ENCODE measurements at places on chromosomes 4 and X.
A peak's percentile ranks its signal among the peaks of the same experiment; 100 is the strongest.

DNA sequence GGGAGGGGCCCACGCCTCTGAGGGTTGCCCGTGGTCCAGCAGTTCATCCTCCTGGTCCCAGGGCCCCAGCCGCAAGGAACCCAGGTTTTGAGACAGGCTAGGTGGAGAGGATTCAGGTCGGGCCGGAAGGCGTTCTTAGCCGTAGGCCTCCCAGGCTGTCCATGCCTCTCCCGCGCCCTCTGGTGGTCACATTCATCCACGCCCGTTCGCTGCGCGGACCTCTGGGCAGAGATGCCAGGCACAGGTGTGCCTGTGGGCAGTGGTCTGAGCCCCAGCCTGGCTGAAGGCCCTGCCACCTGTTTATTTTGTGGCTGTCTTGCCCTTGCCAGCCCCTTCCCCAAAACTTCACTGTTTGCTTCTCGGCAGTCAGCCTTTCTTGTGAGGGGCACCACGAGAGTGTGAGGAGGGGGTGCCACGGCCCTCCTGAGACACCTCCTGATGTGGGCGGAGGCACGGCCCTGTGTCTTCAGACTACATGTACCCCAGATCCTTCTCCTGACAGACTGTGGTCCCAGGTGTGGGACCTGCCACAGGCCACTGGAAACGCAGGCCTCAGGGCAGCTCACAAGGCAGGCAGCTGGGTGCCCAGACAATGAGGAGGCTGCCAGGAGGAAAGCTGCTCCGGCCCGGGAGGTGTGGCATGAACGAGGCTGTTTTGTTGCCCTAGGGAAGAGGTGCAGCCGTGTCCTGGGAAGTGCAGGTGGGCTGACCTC lies 5.0 kb downstream of the UVSSA start:
- peak; percentile 86 for DNase-seq

- peak; percentile 22 for DNase-seq
Observed at GRCh38 chr4:184362396-184362795, 112.0 kb downstream of the IRF2 start.

GRCh38 chrX:38052096-38052495 lies 45.7 kb downstream of the SYTL5 start:
- DNase-seq: peak; percentile 5

DNA sequence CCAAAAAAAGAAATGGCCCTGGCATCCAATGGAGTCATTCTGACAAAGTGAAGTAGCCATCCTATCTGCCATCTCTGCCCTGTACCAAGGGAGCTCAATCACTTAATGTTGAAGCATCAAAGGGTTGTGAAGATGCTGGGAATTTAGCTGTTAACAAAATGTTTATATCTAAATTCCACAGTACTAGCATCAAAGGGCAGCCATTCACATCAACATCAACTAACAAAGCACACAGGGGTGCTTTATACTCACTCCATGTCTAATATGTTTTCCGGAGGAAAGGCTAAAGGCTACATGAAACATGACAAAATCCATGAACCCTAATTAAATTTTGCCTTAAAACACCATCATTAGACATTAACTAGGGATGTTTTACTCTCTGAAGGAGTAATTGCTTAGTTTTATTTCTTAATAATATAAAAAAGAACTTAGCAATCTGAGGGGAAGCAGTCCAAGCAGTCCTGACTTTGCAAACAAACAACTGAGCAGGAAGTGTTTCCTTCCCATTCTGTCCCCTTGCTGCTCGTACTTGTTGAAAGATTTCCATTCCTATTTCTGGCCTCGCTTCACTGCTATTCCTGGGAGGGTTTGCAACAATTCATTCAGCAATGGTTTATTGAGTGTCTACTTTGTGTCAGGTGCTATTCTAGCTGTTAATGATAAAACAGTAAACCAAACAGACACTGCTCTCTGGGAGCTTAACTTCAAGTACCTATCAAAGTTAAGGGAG lies 208.6 kb upstream of the SLC7A11 start:
- DNase-seq: no peak

DNA sequence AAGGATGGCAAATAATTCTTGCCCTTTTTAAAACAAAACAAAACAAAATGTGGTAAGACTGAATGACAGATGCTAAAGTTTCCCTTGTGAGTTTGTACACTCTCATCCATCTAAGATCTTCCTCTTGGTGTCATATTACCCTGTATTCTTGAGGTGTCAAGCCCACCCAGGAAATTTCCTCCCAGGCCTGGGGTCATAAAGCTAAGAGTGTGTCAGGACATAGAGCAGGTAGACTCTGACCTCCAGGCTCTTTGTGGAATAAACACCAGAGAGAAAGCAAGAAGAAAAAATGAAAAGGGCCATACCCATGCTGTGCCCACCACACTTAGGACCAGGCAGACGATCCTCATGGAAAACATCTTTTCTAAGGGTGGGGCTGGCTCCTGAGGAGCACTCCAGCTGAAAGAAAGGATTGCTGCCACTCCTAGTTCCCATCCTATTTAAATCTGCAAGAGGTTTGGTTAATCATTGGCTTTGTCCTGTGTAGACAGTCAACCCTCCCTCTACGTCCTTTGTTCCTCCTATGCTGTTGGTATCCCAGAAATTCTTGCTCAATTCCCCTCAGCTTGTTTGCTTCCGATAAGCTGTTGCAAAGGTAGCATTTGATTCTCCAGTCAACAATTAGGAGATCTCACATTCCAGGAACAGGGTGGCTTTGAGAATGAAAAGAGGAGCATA lies at the start of gene FGA:
Gene FGA, minus strand, starts transcription at position 414 of the 678 bp plus-strand sequence. Its CDS starts 55 bp downstream, at position 359.
- DNase-seq: no peak

GRCh38 chrX:112011376-112011775 lies 71.2 kb downstream of the TRPC5 start:
- no peak for DNase-seq

DNA sequence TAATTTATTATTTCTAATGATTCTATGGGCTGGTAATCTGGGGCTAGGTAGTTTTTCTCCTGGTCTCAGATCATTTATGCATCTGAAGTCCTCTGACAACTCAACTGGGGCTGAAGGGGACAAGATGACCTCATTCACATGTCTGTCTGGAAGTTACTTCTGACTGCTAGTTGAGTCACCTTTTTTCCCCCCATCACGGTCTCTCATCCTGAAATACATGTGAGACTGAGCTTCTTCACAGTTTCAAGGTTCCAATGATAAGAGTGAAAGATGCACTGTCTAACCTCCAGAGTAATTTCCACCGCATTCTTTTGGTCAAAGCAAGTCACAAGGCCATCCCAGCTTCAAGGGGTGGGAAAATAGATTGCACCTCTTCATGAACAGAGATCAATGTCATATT lies 356.7 kb upstream of the RPS6KA3 start:
- no peak for DNase-seq

DNA sequence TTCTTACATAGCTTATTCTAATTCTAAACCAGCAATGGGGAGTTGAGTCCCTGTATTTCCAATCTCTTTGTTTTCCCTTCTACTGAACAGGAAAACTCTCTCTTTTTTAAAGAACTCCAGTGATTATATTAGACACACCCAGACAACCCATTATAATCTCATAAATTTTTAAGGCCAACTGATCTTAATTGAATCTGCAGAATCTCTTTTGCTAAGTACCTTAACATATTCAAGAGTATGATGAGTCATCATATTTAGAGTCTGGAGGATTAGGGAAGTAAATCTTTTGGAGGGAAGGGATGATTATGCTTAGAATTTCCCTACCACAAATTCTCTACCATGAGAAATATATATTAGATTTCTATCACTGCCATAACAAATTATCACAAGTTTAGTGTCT lies 705.1 kb downstream of the CENPC start:
- no peak for DNase-seq

GRCh38 chr4:37667197-37668100 lies 18.7 kb downstream of the RELL1 start:
- DNase-seq: no peak

DNA sequence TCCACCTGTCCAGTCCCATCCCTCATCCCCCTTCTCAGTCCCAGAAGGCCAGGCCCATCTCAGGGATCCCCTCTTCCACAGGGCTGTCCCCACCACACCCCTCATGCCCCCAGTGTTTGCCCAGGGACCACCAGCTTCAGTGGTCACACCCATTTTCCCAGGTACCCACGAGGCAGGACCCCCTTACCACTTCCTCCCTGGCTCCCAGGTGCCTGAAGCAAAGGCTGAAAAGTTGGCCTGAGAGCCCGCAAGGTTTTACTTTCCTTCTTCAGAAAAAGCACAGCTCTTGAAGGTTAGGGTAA lies 7.8 kb downstream of the TMEM271 start:
- DNase-seq: no peak

- DNase-seq: no peak
Observed at GRCh38 chrX:41596596-41596995, 92.2 kb upstream of the GPR34 start.

DNA sequence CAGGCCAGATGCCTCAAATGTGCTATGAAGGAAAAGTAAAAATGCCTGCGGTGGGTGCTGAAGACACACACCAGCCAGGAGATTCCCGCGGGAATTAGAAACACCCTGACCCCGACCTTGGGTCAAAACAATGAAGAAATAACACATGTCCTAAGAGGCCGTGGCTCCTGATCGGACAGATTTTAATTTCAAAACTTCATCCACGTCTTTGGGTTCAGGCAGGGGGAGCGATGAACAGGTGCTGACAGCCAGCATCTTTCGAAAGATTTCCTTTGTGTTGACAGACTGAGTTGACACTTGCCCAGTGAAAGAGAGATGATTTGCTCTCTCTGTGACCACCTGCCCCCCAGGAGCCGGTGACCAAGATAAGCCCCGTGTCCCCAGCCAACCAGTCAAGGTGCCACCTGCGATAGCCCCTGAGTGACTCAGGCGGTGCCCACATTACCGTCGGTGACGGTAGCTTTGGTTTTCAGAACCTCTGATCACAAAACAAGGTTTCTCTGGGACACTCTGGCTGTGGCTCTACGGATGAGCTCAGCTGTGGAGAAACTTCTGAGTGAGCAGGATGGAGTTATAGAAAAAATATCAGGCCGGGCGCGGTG lies 11.0 kb upstream of the IL3RA start:
- no peak for DNase-seq

GRCh38 chrX:115709039-115709438 lies 148.1 kb downstream of the PLS3 start:
- no peak for DNase-seq

- peak; percentile 24 for DNase-seq
Observed at GRCh38 chr4:140255467-140255866, 101.5 kb upstream of the MAML3 start.

DNA sequence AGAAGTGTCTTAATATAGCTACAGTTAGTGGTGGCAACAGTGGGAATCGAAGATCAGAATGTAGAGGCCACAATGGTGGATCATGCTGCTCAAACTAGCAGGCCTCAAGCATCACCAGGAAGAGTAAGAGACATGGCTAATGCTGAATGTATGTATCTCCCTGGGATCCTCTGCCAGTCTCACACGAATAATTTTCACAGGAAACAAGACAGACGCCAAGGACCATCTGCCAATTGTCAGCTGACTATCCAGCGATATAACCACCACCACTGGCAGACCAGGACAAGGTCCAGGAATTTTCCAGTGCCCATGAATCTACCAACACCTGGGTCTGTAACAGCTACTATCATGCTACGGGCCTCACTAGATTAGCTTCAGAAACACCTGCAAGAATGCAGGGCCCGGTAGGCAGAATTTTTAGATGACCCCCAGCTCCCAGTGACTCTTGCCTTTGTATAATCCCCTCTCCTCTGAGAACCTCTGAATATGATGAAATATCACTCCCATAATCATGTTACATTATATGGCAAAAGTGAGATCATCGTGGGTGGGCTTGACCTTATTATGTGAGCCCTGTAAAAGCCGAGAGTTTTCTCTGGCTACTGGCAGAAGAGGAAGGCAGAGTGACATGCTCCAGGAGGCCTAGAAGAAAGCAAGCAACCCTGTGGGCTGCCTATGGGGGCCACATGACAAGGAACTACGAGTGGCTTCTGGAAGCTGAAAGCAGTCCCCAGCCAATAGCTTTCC lies 429.8 kb downstream of the BCOR start:
- no peak for DNase-seq

DNA sequence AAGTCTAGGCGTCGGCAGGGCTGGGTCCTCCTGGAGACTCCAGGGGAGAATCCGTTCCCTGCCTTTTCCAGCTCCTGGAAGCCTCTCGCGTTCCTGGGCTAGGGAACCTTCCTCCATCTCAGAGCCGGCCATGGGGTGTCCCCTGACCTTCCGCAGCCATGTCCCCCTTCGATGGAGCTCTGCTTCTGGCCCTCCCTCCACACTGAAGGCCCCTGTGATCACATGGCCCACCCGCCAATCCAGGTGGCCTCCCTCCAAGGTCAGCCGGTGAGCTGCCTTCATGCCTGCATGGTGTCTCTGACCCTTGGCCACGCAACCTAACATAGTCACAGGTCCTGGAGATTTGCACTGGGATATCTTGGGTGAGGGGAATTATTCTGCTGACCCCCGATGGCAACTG lies 69.6 kb downstream of the TRMT44 start:
- no peak for DNase-seq

GRCh38 chr4:107654694-107655093 lies 65.3 kb downstream of the PAPSS1 start:
- DNase-seq: no peak

- DNase-seq: no peak
Observed at GRCh38 chr4:61308033-61308432, 107.9 kb downstream of the ADGRL3 start.

- no peak for DNase-seq
Observed at GRCh38 chr4:57488366-57489162, 378.4 kb upstream of the IGFBP7 start.

GRCh38 chr4:3046162-3046561 lies 28.2 kb downstream of the HTT-AS start:
- no peak for DNase-seq

- no peak for DNase-seq
Observed at GRCh38 chrX:124250835-124251437, 81.5 kb upstream of the TEX13D start.

DNA sequence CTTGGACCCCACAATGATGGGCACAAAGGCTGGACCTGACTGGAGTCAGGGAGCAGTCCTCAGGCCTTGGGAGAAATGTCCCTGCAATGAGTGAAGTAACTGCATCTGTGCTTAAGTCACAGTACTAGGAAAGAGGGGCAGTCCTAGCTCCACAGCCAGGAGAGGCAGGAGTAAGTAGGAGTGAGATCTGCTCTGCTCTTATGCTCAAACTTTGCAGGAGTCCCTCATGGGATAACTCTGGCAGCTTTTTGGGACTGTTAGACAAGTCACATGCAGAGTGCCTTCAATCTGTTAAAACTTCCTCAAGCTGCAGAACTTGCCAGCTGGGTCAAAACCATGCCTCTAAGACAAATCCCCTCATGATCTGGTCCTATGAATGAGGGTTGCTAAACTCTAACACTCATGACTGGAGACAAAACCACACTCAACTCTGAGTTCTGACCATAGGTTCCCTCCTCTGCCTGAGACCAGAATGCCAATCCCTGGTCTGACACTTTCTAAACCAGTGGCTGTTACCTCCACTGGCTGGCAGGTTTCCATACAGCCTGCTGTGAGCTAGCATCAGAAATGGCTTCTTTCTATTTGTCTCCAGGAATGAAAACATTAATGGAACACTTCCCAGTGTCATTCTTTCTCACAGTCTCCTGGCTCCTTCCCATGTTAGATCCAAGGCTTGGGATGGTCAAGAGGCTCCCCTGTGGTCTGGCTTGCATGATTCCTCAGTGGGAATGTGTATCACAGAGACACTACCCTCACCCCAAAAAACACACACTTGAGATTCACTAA lies 819.3 kb downstream of the PCDH7 start:
- DNase-seq: no peak

- no peak for DNase-seq
Observed at GRCh38 chr4:66273110-66273509, 602.8 kb upstream of the EPHA5 start.
